ENCODE measurements at places on chromosomes 12 and 14.

- DNase-seq = peak; percentile 74
Observed at GRCh38 chr14:73633116-73634010, 11.4 kb upstream of the DNAL1 start.

DNA sequence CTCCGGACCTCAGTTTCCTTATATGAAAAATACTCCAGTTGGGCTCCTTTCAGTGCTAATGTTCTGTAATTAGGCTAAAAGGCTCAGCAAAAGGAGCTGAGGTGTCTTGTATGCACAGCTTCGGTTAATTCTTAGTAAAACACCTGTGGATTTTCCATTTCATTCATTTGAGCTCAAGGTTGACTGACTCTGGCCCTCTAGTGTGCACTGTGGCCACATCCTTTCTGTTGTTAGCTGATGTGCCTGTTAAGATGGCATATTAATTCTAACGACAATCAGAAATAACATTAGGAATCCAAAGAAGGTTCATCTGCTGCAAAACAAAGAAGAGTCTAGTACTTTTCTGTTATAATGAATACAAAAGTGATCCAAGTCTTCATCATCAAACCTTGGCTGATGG, 45.6 kb downstream of the UNC79 start:
- no peak for DNase-seq

DNA sequence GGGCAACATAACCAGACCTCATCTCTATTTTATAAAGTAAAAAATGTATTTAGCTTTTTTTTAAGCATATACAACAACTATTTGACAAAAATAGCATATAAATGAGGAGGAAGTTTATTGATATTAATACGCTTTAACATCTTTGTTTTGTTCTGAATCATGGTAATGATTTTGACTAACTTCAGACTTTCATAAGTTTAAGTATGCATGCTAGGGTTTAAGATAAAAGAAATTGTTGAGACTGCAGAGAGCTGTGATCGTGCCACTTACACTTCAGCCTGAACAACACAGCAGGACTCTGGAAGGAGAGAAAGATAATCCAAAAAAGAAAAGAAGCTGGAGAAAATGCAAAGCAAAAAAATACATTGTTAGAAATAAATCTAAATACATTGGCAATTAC, 87.9 kb upstream of the AEBP2 start:
- DNase-seq = no peak

GRCh38 chr12:29521951-29522350, 24.5 kb upstream of the OVCH1 start:
- DNase-seq = no peak
